ENCODE measurements at places on chromosomes 6 and 20.

DNA sequence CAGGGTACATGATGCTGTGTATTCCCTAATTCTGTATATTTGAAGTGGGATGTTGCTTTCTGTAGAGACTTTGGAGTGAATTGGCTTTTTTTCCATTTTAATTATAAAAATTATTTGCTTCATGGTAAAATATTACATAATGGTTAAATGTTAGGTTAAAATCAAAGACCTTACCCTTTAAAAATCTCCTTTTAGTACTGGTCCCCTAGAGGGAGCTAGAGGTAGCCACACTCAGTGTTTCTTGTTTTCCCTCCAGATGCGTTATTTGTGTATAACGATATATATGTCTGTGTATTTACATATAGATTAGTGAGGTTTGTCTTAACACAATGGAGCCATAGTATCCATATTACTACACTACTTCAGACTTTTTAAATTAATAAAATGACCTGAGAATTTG is 146.7 kb downstream of the PLCB4 start:
- no peak for DNase-seq

DNA sequence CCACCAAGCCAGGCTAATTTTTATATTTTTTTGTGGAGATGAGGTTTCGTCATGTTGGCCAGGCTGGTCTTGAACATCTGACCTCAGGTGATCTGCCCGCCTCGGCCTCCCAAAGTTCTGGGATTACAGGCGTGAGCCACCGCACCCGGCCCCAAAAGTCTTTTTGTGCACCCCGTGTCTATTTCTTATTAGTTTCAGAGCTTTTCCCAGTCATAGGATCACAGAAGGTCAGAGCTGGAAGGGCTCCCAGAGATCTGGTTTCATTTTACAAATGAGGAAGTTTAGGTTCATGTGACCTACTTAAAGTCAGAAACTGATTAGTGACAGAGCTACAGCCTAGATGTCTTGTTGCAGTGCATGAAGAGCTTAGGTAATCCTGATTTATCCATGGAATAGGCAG is 1.6 kb upstream of the OGFRL1 start:
- no peak for DNase-seq

DNA sequence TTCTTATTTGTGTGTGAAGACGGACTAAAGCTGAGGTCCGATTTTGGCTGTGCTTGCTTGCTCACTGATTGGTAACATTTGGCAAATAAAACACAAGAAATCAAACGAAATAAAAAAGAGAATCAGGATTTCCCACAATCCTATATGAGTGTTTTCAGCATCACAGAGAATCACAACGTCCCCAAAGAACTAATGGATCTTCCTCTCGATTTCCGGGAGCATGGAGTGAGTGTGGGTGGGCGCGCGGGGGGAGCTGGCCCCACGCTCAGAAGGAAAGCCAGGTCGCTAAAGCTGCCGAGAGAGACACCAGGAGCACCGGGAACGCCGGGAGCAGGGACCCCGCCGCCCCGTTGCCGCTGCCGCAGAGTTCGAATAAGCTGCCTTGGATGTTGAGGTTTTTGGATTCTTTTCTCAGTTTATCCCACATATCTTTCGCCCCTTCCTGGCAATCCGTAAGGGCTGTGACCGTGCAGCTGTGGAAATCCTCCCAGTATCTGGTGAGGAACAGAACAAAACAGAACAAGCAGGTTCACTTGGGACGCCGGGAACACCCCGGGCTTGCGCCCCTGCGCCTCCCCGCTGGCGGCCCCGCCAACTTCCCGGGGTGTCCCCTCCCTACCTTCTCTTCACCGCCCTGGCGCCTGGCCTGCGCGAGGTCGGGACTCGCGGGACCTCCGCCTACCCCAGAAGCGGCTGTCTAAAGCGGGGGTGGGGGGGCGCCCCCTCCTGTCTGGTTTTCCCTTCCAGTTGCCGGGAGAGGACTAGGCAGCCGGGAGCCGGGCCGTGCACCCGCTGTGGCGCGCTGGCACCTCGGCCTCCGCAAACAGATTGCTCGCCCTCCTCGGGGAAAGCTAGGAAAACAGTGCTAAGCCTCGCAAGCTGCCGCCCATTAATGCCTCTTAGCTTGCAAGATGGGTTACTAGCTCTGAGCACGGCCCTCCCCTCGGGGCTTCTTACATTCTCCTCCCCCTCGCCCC is 7.7 kb downstream of the NRN1 start:
- DNase-seq: no peak

DNA sequence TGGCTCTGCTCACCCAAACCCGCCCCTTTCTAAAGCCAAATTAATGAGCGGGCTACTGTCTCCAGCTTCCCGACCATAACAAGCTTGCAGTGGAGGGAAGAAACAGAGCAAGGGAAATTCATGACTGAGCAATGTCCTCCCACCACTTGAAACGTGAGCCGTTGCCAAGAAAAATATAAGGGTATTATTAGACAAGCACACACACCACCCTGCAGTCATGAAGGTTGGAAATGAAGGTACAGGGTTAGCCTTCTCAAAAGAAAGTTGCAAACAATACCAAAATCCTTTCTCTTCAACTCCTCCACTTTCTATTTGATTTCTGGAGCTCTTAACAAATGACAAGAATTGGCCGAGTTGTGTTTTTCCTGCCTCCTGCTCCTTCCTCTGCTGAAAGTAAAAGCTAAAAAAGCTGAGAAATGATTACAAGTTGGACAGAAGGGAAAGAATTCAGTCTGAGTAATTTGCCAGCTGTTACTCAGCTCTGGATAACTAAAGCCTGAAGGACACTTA is 151.1 kb upstream of the B3GAT2 start:
- DNase-seq: no peak

GRCh38 chr20:37492945-37493344 is 28.1 kb upstream of the NNAT start:
- no peak for DNase-seq

DNA sequence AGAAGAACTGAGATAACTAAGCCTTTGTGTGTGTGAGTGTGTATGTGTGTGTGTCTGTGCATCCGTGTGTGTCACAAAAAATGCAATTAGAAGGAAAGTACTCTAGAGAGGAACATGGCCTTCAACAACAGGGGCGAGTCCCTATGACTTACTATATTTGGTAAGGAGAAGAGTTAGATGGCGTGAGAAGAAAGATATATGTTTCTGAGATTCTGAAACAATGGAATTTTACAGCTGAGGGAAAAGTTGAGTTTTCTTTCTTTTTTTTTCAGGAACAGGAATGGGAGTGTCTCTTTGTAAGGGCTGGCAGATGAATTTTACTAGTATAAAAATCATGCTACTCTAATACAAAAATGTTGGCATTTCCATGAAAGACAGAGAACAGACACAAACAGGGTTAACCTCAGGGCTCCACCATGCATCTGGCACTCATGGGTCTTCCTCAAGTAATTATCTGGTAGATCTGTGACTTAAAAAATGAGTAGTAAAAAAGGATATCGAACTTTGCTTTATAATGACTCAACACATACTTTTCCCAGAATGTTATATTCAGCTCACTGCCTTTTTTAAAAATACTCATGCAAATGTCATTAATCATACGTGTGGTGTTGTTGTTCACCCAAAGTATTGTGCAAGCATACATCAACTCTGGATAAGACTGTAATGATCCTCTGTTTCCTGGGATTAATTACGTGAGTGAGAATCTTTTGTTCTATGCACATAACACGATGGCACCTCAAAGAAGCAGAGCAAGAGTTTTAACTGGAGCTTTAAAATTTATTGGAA is 12.8 kb upstream of the SASH1 start:
- DNase-seq: no peak

- DNase-seq: no peak
These were observed 12.8 kb upstream of the MANBAL start for GRCh38 chr20:37276494-37277252.

DNA sequence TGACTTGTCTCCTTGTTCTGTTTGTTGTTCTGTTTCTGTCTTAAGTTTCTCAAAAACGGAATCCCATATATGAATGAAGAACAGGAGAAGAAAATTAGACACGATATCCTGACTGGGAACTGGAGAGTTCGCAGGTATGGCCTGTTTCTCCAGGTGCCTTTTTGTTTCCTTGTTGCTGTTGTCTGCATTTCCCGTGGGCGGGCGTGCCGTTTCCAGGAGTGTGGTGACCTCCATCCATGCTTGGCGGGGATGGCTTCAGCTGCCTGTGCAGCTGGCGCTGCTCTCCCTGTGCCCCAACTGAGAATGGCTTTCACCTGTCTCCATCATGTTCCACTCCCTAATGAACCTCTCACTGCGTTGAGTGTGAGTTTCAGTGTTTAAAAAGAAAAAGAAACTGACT is 4.4 kb downstream of the PNLDC1 start:
- DNase-seq: no peak

GRCh38 chr6:34044945-34045595 is 100.8 kb downstream of the GRM4 start:
- DNase-seq: peak; percentile 43

DNA sequence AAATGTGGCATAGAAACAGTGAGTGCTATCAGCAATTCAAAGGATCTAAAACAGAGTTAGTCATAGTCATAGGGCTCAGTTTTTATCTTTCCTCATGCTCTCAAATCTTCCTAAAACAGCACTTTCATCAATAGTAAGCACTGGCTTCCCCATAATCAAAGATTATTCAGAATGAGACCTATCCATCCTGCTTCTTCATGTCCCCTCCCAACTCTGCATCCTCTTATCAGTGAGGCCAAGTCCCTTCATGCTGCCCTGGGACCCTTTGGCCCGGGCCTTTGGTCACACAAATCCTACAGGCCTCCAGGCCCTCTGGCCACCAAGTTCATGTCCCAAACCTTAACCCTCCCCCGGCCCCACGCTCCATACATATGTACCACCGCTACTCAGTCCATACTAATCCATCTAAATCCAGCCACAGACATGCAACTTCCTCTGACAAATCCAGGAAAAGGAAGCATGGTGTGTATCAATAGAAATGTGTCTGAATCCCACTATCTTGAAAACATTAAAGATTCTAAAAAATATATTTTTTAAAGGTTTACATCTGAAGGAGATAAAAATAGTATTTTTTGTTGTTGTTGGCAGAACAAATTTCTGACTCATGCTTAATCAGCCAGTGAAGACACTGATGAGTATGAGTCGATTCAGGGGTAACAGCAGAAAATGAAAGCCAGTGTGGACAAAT is 143.5 kb downstream of the PDE7B start:
- DNase-seq: no peak

DNA sequence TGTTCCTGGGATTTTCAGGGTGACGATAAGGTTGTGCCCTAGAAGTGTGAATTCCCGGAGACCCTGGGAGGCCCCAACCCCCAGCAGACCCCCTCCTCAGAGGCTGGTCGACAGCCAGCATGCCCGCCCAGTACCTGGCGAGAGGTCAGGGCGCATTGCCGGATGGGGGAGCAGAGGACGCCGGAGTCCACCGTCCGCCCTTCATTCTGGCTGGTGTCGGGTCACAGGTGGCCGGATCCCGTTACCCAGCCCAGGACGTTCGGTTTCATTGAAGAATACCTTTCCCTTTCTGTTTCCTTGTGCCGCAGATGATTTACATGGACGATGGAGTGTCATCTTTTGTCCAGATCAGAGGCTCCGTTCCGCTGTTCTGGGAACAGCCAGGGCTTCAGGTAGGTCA is 61.3 kb downstream of the SYNJ2 start:
- no peak for DNase-seq

DNA sequence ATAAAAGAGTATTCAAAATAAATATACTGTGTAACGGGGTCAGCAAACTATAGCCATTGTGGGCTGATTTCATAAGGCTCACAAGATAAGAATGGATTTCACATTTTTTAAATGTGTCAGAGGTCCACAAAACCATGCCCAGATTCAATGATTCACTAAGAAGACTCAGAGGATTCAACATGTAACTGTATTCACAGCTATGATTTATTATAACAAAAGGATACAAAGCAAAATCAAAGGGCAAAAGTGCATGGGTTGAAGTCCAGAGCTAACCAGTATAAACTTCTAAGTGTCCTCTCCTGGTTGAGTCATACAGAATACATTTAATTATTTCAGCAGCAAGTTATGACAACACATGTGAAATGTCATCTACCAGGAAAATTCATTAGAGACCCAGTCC is 49.2 kb downstream of the TBC1D32 start:
- DNase-seq: no peak

DNA sequence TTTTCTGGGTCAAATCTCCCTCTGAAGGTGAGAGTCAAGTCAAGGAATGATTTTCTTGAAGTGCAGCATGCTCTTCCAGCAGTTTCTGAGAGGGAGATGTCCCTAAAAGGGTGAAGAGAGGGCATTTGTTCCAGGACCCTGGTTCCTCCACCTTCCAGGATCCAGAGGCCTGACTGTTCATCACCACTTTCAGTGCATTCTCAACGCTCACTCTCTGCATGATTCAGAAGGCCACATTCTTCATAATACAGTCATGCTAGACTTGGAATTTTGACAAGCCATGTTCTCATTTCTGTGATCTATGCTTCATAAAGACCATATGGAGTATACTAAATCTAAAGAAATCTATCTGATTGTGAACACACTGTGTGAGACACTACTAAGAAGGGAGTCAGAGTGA is 85.1 kb downstream of the PDE7B start:
- DNase-seq: no peak

- DNase-seq: no peak
These were observed 6.5 kb downstream of the NEDD9 start for GRCh38 chr6:11226005-11226404.

- DNase-seq: peak; percentile 72
These were observed 28.4 kb downstream of the LYRM2 start for GRCh38 chr6:89610149-89610642.

DNA sequence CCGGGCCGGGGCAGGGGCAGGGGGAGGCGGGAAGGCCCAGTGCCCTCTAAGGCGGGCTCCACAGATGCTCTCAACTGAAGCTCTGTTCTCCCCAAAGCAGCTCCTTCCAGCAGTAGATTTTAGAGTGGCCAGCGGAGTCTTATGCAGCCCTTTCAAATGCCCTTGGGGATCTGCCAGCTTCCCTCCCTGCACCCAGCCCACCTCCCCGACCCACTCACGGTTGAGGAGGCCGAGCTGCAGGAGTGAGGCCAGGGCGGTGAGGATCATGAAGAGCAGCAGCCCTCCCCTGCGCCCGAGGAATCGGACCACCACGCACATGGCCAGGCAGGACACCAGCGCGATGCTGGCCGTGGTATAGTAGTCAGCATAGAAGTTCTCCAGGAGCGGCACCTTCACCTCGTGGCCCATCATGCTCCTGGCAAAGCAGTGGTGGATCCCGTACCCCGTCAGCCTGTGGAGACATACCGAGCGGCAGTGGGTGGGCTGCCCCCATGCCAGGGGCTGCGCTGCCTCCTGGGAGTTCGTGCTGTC is 28.0 kb downstream of the PSMG4 start:
- DNase-seq: no peak

DNA sequence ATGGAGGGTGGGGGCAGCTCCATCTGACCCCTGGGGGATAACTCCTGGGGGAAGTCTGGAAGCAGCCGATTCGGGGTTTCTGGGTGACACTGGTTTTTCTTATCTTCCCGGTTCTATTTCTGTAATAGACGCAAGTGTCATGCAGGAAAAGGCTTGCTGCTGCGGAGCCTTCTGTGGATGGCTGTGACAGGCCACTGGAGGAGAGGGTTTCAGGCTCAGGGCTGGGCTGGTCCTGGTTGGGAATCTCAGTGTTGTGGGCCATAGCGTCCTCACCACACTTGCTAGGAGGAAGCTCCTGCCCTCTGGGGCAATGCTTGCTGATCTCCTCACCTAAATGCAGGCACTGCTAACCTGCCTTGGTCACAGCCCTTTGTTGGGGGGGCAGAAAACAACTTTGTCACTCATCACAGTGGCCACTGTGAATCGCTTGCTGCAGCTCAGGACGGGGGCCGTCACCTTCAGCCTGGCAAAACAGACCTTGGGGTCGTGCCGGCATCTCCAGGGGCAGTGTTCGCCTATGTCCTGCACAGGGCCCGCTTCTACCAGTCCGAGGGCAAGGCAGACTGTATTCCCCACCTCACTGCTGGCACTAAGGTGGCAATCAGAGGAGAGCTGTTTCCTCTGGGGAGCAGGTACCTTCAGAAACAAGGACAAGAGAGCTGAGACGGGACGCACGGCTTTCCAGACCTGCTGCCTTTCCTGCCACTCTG is 4.4 kb upstream of the TUBB1 start:
- DNase-seq: no peak

All from naive thymus-derived CD8-positive, alpha-beta T cell (primary cell).